Liver (tissue), 10 donors: ENCODE measurements at places on chromosomes 12 and 14. TPM values are rescaled to one million over a fixed set of nuclear protein-coding genes. Genes with fewer than 3 reads are reported as not detected.

MYF5 gene
- polyA plus RNA-seq: not detected

SDS gene
- polyA plus RNA-seq: 433 TPM

TCHP gene
- 5.0 TPM for polyA plus RNA-seq

TRHDE gene
- 0.05 TPM for polyA plus RNA-seq

DNA sequence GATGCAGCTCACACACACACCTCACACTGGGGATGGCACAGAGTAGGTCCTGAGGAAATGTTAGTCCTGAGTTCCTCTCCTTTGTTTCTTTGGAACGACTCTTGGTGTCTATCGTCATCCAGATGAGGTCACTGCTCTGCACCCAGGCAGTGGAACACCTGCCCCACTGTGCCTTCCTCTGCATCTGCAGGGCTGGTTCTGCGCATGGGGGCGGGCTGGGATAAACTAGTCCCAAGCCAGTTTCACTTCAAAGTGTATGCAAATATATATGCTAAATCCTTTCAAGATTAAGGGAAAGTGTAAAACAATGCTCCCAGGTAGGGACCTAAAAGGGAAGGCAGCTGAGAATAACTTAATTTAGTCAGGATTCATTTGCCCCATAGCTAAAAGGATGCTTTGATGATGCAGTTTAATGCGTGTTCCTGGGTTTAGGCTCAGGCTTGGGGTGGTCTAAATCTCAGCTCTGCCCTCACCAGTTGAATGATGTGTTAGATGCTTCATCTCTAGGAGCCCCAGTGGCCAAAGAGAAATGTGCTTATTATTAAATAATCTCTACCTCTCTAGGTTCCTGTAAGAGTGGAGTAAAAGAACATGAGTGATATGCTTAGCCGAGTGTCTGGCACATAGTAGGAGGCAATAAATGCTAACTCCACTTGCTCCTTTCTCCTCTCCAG, 47.1 kb upstream of the OVCH1 start:
- no peak for DNase-seq

DNA sequence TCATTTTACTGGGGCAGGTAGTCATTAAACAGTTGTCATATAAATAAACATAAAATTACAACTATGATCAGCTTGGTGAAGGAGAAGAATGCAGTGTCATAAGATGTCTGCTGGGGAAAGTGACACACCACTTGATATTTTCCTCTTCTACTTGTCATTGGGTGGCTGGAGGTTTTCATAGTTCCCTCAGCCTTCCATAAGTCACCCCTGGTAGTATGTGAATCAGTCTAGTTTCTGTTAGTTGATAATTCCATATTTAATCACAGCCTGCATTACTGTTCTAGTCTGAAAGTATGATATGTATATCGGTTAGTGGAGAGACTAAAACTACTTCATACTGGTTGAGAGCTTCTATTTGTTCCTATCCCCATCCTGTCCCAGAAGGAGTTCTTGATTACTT, 38.2 kb downstream of the PLEKHA5 start:
- DNase-seq: no peak

DNA sequence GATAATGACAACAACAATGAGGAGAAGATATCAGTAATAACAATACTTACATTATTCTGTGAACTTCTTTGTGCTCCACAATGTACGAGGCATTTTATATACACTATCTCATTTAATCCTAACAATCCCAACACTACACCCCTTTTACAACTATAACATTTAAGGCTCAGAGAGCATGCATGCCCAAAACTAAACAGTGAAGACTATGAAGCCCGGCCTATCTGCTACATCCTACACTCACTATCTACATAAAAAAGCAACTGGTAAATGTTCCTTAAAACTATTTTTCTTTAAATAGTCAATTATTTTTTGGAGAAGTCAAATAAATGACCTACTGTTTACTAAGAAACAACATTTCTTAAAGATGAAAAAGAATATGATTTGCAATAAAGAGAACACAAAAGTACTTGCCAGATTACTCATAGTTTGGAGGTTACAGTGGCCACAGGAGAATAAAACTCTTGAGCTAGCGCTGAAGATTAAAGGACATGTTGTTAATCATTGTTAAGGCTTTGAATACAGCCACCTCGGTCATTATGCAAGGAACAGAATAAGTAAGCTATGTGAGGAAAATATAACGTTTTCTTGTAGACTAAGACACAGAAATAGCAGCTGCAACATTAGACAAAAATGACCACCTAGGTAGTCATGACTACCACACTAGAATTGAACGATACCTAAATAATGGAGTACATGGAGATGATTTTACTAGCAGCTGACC, 56.7 kb downstream of the EPS8 start:
- no peak for DNase-seq

DNA sequence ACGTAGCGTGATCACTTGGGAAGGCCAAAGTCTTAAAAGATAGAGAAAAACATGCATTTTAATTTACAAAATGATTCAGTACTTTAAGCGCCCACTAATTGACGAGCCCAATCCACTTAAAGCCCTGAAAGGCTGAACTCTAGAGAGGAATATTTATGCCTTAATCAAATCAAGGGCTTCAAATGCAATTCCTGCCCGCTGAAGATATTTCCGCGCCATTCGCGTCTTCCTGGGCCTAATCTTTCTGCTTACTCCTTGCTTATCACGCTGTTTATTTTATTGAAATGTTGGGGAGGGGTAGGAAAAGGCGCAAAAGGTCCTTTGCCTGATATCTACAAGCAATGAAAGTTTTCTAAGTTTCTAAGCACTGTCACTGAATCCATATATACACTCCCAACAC, 4.0 kb downstream of the TBX3 start:
- no peak for DNase-seq

GRCh38 chr12:108642899-108643654, 9.4 kb upstream of the SELPLG start:
- DNase-seq: no peak

GRCh38 chr12:124828264-124829007, 35.2 kb downstream of the SCARB1 start:
- DNase-seq: no peak

- no peak for DNase-seq
Observed at GRCh38 chr12:13074396-13075117, 28.9 kb downstream of the GSG1 start.

GRCh38 chr12:59056966-59057365, 136.7 kb upstream of the LRIG3 start:
- no peak for DNase-seq

- no peak for DNase-seq
Observed at GRCh38 chr14:65880507-65880906, 468.0 kb downstream of the FUT8 start.

GRCh38 chr12:127773520-127773919, 493.4 kb upstream of the TMEM132C start:
- no peak for DNase-seq
